RPMI8226 (cell line): ENCODE measurements at places on chromosomes 7 and 10.

GRCh38 chr10:43692051-43692825 is 43.6 kb upstream of the ZNF32 start:
- DNase-seq = no peak

DNA sequence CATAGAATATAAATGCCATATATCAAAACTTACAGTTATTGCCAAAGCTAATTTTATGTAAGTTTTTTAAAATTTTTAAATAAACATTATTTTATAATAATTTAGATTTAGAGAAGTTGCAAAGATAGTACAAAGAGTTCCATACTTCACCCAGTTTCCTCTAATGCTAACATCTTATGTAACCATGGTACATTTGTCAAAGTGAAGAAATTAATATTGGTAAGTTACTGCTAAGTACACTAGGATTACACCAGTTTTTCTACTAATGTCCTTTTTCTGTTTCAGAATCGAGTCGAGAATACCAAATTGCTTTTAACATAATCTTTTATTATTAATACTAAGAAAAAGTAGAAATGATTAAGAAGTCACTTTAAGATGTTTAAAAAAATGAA is 29.2 kb downstream of the CSGALNACT2 start:
- no peak for DNase-seq

GRCh38 chr7:75687246-75688088 is 51.3 kb downstream of the HIP1 start:
- no peak for DNase-seq

DNA sequence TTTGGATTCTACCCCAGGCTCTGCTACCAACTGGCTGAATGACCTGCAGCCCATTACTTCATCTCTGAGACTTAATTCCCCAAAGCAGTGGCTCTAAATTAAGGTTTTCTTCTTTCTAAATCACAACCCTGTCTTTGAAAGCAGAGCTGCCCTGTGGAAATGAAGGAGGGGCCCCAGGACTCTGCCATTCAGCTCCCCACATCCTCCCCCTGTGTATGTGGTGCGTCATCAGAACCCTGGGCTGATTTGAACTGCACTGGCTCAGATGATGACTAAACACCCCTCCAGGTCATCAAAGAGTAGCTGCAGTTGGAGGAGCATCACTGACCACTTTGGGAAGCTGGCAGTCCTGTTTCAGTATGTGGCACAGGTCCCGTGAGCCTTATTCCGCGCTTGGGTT is 46.6 kb downstream of the BPGM start:
- no peak for DNase-seq

DNA sequence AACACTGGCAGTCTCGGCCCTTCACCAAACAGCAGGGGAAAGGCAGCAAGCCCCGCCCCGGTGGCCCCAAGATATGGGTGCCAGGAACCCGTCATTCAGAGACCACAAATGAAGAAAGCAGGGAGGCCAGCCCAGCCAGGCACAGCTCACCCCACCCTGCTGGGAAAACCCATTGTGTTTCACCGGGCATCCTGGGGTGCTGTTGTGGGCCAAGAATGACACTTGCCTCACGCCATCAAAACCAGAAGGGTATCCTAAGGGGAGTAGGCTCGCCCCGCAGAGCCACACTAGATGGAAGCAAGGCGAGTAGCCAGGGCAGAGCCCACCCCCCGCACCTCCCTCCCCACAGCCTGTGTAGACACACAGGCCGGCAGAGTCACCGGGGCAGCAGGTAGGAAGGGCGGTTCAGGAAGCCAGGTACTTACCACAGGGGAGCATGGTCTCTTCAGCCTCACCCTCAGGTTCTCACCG is 72.5 kb upstream of the KCNMA1 start:
- DNase-seq = no peak

DNA sequence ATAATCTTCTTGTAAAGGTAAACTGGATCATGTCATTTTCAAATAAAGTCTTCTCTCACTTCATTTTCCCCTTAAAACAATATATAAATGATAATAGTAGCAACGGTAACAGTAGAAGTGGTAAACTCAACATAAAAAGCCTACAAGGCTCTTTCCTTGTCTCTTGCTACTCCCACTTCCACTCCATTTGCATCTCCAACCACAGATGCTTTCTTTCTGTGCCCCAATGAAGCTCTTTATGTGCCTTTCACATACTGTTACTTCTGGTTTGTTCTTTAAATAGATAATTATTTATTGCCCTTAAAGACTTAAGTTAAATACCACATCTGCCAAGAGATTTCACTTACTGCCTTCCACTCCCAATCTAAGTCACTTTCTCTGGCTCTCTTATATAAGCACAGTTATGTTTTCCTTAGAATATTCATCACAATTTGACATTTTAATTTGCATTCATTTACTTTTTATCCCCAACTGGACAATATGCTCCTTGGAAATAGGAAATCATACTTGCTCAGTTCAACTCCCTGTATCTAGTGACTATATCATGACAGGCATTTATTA is 149.9 kb downstream of the CRPPA start:
- DNase-seq = no peak

DNA sequence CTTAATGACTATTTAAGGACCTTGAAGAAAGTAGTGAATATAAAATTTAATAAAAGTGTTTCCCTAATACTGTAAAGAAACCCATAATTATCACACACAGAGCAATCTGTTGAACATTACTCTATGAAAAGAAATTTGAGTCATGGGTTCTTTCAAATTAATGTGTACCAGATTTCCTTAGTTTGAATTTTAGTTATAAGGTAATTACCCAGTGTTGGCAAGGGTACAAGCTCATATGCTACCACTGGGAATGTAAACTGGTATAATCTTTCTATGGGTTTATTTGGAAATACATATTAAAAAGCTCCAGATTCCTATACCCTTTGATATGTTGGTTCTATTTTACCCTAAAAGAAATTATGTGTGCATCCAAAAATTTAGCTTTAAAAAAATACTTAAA is 22.9 kb downstream of the PANK1 start:
- DNase-seq = no peak

DNA sequence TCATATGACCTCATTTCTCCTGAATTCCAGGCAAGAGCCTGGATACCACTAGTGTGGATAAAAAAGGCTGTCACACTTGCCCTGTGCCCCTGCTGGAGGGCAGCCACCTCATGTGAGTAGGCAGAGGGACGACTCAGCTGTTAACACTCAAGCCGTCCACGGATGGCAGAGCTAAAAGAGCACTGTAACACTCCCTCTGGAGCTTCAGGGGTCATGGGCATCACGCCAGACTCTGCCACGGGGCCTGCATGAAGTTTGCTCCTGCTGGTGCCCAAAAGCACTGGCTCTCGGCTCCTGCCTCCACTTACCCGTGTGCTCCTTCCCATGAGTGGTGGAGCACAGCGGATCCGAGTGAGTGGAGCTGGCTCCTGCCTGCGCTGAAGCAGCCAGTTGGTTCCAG is 919.8 kb upstream of the C7orf33 start:
- no peak for DNase-seq

- DNase-seq = no peak
Measured at GRCh38 chr10:4119107-4119506, 334.1 kb upstream of the KLF6 start.

- no peak for DNase-seq
Measured at GRCh38 chr10:49597426-49598163, 12.5 kb upstream of the SLC18A3 start.

GRCh38 chr7:108178398-108178797 is 48.2 kb upstream of the LAMB4 start:
- DNase-seq = peak; percentile 100

GRCh38 chr10:22666287-22667092 is 47.9 kb downstream of the PIP4K2A start:
- DNase-seq = no peak

- no peak for DNase-seq
Measured at GRCh38 chr10:116113721-116114501, 159.1 kb downstream of the GFRA1 start.

DNA sequence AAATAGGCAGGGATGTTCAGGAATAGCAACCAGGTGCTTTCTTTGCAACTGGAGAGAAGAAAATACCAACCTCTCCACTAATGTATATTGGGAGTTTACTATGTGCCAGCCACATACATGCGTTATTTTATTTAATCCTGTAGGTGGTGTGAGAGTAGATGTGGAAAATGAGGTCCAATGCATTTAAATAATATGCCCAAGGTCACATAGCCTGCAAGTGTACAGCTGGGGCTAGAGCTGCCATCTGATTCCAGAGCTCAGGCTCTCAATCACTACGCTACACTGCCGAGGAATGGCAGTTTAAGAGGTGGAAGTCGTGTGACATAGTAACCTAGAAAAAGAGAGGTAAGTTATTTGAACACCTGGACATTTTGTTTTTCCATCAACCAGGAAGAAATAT is 277.0 kb downstream of the EXOC4 start:
- DNase-seq = no peak

GRCh38 chr10:44089671-44090070 is 295.2 kb downstream of the CXCL12 start:
- DNase-seq = no peak

DNA sequence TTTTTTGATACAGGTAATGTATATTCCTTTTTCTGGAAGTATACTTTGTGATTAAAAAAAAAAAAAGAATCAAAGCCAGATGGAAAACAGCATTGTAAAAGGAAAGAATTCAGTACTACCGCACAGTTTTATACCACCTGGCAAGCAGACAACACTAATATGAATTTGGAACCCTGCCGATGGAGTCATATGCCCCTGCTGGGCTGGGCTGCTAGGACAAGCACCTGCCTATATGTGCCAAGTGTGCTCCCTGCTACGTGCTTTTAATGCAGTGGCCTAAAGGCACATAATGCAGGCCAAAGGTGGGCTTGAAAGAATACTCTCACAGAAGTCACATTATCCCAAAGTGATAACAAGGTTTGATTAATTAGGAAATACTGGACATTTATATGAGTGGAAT is 29.8 kb upstream of the WAC start:
- peak; percentile 65 for DNase-seq

- DNase-seq = no peak
Measured at GRCh38 chr10:32166365-32166764, 110.1 kb upstream of the KIF5B start.

- no peak for DNase-seq
Measured at GRCh38 chr7:128915841-128916642, 5.5 kb upstream of the KCP start.

DNA sequence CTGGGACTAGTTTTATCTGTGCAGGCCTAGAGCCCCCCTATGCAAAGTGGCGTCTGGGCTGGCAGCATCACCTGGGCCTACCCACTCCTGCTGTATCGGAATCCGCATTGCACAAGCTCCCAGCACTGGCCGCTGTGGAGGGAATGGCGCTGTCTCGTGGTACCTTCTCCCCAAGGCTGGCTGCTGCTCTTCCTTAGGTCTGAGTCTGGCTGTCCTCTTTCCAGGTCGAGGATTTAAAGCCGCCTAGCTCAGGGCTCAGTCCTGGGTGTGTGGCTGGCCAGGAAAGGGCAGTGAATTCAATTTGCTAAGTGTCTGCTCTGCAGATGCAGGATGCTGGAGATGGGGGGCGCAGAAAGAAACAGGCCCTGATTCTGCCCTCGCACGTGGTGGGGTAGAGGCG is 44.7 kb downstream of the MGMT start:
- no peak for DNase-seq

GRCh38 chr7:20541608-20542349 is 73.7 kb upstream of the ABCB5 start:
- no peak for DNase-seq

- DNase-seq = peak; percentile 26
Measured at GRCh38 chr10:26269754-26270153, 53.2 kb downstream of the GAD2 start.

GRCh38 chr10:110746969-110747608 is 103.0 kb downstream of the RBM20 start:
- no peak for DNase-seq

DNA sequence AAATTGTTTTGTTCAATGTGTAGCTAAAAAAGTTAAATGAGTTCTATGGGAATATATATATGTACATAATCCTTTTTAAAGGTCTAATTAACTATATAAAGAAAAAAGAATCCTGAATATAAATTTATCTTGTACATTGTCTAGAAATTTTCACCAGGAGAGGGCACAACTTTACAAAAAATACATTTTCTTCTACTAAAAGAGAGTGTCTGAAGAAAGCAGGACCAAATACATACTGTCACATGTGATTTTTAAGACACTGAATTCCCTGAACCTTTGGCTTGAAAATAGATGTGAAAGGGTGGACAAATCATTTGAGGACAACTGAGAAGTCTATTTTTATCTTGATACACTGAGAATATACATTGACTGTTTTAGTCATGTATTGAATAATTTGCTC is 204.3 kb downstream of the DGKB start:
- DNase-seq = peak; percentile 13

- DNase-seq = no peak
Measured at GRCh38 chr10:132205650-132206376, 19.1 kb downstream of the DPYSL4 start.

DNA sequence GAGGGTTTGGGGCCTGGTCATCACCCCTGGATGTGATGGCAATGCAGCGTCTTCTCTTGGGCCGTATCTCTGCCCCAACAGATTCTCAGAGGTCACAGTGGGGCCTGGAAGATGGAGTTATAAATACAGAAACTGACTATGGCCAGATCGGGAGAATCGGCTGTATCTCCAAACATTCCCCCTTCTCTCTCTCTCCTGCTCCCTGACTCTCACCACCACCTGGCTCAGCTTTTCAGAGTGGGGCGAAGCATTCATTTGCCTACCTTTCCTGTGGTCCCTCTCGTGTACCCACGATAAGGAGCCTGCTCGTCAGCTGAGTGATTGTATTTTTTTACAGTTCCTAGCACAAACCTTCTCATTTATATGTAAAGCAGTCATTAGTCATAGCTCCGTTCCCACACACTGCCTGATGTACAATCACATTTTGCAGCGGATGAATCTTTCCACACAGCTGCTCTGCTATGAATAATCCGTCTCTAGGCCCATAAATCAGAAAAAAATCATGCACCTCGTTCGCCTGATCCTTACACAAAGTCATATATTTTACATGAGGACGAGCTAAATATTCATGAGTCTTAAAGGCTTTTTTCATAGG is 23.2 kb upstream of the BTRC start:
- DNase-seq = no peak

DNA sequence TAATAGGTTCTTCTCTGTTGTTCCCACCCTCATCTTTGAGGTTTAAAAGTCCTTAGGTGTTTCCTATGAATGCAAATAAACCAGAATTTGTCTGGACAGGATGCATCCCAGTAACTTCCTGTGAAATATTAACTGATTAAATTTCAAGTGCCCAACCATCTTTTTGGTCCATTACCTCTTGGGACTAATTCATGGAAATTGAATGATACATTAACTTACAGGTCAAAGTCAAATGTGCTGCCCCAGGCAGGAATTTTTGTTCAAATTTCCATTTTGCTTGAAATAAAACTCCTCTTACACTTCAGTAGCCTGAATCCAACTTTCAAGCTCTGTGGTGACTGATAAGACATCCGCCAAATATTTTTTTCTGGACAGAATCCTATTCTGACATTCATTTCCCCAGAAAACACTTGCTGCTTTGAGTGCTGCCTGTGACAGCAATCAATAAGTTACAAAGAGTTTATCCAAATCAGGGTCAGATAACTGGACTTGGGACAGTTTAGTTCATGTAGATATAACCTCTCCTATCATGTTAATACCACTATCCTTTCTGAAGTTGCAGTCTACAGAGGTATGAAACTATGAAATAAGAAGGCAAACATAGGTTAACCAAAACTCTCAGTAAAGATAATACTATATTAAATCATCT is 383.5 kb downstream of the POM121L12 start:
- no peak for DNase-seq

GRCh38 chr7:158746957-158747356 is 42.4 kb upstream of the NCAPG2 start:
- no peak for DNase-seq
